ENCODE measurements at places on chromosomes 2 and 18. TPM values are rescaled to one million over a fixed set of nuclear protein-coding genes. Genes with fewer than 3 reads are reported as not detected.

- no peaks in the 10 kb centered on the region for H3K36me3 ChIP-seq
- no peaks in the 10 kb centered on the region for H3K27me3 ChIP-seq
- DNase-seq: no peak
- no peak overlapping the region for H3K4me3 ChIP-seq
Observed at GRCh38 chr2:137357634-137358033, 592.3 kb downstream of the THSD7B start.

GRCh38 chr2:191318729-191319078 is 73.5 kb downstream of the MYO1B start:
- peaks cover 16% of the 10 kb centered on the region for H3K4me1 ChIP-seq
- no peaks in the 10 kb centered on the region for H3K36me3 ChIP-seq
- no peak for DNase-seq
- no peaks in the 10 kb centered on the region for H3K27me3 ChIP-seq
- H3K4me3 ChIP-seq: no peak overlapping the region

DNA sequence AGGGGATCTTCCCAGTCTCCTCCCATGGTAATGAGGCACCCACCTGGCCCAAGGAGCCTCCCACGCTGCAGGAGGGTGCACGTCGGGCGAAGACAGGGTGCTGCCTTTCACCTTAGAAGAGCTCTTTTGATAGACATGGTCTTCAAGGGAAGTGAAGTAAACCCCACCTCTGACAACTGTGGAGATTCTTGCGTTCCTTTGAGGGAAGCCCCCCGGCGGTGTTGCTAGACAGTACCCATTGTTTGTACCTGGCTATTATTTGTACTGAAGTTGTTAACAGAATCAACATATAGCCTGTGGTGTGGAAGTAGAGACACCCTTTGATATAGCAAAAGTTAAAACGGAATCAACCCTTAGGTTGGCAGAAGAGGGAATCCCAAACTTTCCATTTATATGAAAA is 648.0 kb downstream of the GALR1 start:
- no peaks in the 10 kb centered on the region for H3K27me3 ChIP-seq
- H3K27ac ChIP-seq: no peak overlapping the region
- H3K4me3 ChIP-seq: no peak overlapping the region
- no peaks in the 10 kb centered on the region for H3K36me3 ChIP-seq
- peaks cover 4% of the 10 kb centered on the region for H3K4me1 ChIP-seq

Gene LINC00305
- not detected for total RNA-seq
